Stimulated activated CD8-positive, alpha-beta memory T cell treated with anti-CD3 and anti-CD28 coated beads, Interleukin-2, amount 100 ng/mL, for 1 hour (primary cell): ENCODE measurements at places on chromosomes 16 and 17.

DNA sequence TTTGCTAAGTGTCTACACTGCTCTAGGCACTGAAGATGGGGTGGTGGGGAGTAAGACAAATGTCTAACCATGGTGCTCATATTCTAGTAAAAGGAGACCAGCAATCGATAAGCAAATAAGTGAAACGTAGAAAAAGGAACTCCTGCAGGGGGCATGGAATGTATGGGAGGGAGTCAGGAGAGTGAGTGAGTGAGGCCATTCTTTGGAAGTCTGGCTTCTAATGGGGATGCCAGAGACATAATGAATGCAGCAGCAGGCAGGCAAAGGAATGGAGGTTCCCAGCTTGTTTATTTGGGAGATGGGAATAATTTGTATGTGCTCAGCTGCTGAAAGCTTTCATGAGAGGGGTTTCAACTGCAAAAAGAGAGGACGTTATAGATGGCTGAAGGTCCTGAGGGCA is 216.4 kb upstream of the DYNLRB2 start:
- DNase-seq, result no peak

GRCh38 chr17:61635913-61636432 is 45.0 kb upstream of the NACA2 start:
- peak; percentile 21 for DNase-seq

GRCh38 chr16:68844211-68844564 is 857 bp downstream of the TANGO6 start:
- DNase-seq, result no peak

DNA sequence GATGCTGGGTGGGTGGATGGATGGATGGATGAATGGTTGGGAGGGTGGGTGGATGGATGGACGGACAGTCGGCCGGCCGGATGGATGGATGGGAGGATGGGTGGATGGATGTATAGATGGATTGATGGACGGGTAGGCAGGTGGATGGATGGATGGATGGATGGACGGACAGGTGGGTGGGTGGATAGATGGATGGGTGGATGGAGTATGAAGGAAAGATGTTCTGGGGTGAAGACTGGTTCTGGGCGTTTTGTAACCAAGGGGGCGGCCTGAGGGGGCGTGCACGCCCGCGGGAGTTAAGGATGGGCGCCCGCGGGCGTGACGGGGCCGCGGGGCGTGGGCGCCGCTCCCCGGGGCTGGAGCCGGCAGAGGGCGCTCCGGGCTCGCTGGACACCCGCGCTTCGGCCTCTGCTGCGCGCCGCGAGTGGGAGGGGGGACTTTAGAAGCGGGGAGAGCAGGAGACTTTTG is at the start of gene NECAB2:
NECAB2 (plus strand) TSS at position 407 of the 468 bp plus-strand sequence. CDS start 405 bp downstream, outside the sequence.
- no peak for DNase-seq

GRCh38 chr17:48871035-48871550 is 21.5 kb upstream of the ATP5MC1 start:
- no peak for DNase-seq

- no peak for DNase-seq
Measured at GRCh38 chr17:64103391-64104364, 26.3 kb downstream of the ERN1 start.

GRCh38 chr17:63096426-63096825 is 130.4 kb downstream of the TANC2 start:
- no peak for DNase-seq

DNA sequence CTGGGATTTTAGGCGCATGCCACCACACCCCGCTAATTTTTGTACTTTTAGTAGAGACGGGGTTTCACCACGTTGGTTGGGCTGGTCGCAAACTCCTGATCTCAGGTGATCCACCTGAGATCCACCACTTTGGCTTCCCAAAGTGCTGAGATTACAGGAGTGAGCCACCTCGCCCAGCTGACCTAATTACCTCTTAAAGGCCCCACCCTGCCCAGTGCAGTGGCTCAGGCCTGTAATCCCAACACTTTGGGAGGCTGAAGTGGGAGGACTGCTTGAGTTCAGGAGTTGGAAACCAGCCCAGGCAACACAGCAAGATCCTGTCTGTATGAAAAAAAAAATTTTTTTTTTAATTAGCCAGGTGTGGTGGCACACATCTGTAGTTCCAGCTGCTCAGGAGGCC is 2.9 kb upstream of the COASY start:
- DNase-seq, result no peak

- DNase-seq, result no peak
Measured at GRCh38 chr17:4179071-4179470, 36.1 kb downstream of the CYB5D2 start.

GRCh38 chr17:77422104-77422747 is 281.5 kb downstream of the SEC14L1 start:
- DNase-seq, result no peak

GRCh38 chr17:7935859-7936258 is 3.9 kb downstream of the CNTROB start:
- DNase-seq, result no peak

DNA sequence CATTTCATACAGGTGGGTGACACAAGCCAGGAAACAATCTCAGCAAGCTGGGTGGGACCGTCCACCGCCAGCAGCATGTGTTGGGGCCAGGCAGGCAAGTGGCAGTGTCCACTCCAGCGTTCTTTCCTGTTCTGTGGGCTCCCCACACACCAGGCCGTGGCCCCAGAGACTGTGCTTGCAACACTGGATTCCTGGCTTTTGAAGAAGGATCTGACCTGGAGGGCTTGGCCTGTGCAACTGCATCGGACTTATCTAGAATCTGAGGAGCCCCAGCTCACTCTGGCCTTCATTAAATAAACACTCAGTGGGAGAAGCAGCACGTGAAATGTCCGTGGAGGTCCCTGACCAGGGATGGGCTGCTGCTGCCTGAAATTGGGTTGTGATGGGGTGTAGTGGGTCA is 3.2 kb downstream of the KSR1 start:
- no peak for DNase-seq

DNA sequence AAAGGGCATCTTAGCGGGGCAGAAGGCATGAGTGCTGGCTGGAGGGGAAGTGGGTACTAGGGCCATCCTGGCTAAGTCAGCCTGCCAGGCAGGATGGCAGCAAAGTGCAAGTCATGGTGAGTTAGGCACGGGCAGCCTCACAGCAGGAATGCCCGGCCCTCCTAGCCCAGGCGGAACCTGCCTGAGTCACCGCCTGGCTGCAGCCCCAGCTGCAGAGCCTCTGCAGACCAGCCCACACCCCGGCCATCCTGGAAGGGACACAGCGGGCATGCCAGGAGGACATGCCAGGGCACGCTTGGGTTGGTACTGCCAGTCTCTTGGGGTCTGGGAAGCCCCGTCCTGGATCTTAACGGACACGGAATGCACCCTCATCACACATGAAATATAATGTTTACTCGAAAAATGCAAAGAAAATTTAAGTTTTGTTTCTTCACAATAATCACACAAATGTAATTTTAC is 5.0 kb upstream of the ALDH3A1 start:
- DNase-seq, result no peak
